ENCODE measurements at places on chromosomes 3 and 15.

DNA sequence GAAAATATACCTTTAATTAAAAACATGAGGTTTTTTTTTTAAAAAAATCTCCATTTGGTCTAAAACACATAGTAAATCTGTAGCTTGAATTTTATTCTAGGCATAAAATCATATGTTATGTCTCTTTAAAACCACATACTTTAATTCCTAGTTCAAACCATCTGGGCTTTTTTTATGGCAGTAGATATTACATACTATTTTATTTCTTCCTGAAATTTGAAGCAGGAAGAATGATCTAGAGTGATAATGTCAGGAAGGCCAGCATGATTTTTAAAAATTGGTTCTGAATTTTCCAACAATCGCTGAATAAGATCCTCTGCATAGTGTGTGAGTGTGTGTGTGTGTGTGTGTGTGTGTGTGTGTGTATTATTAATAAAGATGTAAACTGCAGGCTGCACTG is 420.3 kb downstream of the NAALADL2 start:
- no peak for DNase-seq

DNA sequence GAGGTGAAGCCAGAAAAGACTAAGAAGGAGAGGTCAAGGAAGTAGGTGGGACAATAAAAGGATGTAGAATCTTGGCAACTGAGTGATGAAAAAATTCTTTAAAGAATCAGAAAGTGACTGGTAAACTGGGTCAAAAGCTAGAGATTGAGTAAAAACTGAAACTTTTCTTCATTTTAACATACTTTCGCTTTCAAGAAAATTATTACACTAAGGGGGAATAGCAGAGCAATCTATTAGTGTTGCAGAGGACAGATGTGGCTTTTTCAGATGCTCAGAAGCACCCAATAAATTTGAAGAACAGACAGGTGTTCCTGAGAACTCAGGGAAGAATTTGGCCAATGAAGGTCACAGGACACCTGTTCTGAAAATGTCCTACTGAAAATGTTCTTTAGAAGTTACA is 805.4 kb upstream of the ALCAM start:
- no peak for DNase-seq

DNA sequence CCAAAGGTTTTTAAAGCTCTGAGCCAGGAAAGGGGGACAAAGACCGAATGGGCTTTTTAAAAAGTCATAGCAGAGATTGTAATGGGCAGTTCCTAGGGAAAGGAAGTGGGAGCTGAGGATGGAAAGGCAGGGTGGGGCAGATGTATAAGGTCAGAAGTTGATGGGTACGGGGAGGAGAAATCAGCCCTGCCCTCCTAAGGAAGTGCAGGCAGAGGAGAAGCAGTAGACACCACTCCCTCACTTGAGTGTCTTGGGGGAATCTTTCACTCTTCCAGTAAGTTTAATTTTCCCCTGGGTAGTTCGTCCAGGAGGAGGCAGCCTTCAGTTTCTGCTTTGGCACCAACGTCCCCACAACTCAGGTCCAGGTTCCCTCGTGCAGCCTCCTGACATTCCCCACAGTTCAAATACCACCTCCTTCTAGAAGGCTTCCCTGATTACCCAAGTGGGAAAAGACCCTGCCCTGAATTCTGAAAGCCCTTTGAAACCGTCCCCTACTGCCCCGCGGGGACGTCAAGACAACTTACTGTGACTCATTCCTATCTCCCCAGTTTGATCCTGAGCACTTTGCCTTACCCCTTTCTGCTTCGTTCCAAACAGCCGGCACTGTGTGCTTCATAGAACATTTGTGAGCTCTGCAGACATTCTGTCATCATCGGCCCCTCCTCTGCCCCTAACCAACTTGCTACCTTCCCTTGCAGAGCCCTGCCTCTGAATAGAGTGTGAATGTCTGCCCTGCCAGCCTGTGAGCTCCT is 14.3 kb upstream of the SRP14 start:
- DNase-seq, result no peak

DNA sequence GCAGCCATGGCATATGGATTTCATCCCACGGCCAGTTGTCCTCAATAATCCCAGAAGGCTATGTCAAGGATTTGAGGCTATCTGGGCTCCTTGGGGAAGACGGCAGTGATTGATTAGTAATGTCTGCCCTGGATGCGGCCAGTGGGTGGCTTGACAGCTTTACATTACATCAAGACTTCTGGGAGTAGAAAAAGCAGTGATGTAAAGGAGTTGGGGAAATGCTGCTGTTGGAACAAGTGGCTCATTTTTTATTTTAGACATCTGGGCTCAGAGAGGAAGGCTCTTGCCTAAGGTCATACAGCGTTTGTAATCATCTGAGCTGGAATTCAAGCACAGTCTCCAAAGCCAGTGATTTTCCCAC is 94.1 kb downstream of the FLNB start:
- no peak for DNase-seq

DNA sequence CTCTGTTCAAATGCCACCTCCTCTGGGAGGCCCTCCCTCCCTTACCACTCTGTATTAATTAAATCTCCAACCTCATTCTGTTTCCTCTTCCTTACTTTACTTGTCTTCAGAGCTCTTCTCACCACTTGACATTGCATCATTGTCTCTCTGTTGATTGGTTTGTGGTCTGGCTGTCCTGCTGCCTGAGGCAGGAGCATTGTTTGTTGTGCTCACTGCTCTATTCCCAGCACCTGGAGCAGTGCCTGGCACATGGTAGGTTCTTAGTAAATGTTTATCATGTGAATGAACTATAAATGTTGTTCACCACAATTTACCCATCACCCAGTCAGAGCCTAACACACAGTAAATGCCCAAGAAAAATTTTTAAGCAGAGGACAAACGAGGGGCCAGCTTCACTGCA is 6.7 kb upstream of the BFSP2 start:
- DNase-seq, result no peak

DNA sequence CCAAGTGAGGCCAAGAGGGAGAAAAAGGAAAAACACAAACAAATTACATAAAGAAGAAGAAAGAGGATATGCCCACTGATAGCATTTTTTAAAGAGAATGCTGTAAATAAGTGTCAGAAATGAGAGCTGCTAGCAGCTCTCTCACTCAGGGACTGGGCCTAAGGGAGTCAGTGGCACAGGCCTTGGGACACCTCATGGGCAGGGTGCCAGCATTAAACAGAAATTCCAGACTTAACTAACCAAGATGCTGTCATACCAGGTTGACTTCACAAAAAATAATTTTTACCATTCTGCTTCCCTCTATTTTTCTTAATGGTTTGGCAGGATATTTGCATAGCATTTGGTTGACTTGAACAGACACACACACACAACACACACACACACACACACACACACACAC is 92.3 kb upstream of the ADAMTSL3 start:
- no peak for DNase-seq

GRCh38 chr3:188254520-188255070 is 100.6 kb downstream of the LPP start:
- DNase-seq, result no peak

GRCh38 chr3:157089455-157090221 is 70.3 kb downstream of the CCNL1 start:
- DNase-seq, result peak; percentile 53

GRCh38 chr3:65252266-65252665 is 564.5 kb upstream of the ADAMTS9 start:
- no peak for DNase-seq

DNA sequence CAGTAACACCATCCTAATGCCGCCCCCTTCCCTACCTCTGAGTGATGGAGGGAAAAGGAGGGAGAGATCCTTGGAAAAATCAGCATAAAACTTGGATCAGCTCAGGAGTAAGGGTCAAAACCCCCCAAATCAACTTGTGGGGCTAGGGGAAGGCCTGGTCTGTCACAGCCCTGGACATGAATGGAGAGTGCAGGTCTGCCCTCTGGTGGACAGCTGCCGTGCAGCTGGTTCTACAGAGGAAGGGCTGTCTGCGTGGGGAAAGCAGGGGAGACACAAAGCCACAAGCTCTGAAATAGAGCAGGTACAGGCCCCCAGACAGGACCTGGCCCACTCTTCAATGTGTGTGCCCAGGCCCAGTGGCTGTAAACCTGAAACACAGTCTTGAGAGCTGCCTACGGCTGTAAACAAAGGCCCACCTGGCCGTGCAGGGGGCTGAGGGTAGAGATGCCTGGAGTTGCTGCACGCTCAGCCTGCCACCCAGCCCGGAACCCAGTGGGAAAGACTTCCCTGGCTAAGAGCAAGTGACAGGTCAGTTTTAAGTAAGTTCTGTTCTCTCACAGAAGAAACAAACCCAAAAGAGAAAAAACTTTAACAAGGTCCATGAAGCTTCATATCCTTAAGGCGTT is 16.4 kb downstream of the CLK3 start:
- DNase-seq, result peak; percentile 76

GRCh38 chr3:61725851-61726333 is 164.5 kb downstream of the PTPRG start:
- no peak for DNase-seq

DNA sequence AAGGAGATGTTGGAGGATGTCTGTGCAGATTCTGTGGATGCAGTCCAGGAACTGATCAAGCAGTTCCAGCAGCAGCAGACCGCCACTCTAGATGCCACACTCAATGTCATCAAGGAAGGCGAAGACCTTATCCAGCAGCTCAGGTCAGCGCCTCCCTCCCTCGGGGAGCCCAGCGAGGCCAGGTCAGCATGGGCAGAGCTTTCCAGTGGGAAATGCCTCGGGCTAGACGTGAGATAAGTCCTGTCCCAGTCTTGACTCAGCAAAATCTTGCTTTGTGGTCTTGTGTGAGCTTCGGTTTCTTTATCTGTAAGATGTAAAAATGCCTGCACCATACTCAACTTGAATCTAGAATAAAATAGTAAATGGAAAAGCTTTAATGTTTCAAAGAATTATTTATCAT is 335.1 kb upstream of the UMPS start:
- no peak for DNase-seq

- no peak for DNase-seq
Measured at GRCh38 chr3:196694941-196695848, 16.9 kb downstream of the CEP19 start.

GRCh38 chr3:10432931-10433330 is 72.5 kb downstream of the ATP2B2 start:
- no peak for DNase-seq

DNA sequence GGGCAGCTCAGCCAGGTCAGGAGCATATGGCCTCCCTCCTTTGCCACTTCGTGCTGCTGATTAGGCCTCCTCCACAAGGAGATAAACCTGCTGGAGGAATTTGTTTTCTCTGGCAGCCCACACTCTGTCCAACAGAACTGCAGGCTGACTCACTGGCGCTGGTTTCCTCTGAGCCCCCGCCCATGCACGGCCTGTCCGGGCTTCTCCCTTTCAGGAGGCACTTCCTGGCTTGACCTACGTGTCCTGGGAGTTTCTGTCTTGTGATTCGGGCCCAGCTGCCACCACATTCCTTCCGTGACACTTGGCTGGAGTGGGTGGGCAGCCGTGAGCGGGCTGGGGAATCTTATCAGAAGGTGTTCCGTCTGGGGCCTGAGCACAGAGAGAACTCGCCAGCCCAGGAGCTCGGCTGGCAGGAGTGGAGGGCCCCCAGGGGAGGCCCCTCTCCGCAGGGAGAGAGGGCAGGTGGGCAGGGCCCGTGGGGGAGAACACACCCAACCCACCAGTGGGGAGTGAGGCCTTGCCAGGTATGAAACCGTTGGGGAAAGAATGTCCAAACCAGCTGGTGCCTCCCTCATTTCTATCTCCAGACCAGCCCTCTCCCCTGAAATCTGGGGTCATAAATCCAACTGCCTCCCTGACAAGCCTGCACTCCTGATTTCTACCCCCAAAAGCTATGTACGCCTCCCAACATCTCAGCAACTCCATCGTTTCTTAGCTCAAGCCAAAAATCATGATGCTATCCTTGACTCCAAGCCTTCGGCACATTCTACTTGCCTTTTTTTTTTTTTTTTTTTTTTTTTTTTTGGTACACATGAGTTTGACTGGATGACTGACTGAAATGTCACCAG is 110.6 kb upstream of the MEF2A start:
- peak; percentile 93 for DNase-seq

GRCh38 chr3:197305854-197306253 is 7.4 kb upstream of the DLG1 start:
- no peak for DNase-seq

DNA sequence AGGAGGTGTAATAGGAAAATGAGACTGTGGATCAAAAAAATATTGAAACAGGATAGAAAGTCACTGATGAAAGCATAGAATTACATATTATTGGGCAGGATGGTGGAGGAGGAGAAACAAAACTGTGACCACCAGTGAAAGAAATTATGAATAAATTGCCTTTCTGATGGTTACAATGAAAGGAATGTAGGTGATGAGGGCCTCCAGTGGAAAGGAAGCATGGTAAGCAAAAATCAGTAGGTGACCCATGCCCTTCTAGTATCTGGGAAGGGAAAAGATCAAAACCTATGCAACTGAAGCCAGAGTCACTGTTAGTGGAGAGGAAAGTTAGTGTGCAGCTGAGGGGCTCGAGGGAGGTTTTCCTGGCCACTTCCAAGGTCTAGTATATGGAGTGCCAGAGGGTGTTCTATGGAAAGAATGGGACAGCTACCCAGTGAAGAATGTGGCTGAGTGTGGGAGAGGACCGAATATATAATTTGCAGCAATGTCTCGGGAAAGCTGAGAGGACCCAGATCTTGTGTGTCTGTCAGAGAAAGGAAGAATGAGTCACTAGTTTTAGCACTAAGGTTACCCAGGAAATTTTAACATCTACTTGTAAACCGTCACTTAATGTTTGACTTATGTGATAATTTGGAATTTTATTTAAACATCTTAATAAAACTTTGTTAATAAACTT is 146.2 kb downstream of the NFKBIZ start:
- no peak for DNase-seq

DNA sequence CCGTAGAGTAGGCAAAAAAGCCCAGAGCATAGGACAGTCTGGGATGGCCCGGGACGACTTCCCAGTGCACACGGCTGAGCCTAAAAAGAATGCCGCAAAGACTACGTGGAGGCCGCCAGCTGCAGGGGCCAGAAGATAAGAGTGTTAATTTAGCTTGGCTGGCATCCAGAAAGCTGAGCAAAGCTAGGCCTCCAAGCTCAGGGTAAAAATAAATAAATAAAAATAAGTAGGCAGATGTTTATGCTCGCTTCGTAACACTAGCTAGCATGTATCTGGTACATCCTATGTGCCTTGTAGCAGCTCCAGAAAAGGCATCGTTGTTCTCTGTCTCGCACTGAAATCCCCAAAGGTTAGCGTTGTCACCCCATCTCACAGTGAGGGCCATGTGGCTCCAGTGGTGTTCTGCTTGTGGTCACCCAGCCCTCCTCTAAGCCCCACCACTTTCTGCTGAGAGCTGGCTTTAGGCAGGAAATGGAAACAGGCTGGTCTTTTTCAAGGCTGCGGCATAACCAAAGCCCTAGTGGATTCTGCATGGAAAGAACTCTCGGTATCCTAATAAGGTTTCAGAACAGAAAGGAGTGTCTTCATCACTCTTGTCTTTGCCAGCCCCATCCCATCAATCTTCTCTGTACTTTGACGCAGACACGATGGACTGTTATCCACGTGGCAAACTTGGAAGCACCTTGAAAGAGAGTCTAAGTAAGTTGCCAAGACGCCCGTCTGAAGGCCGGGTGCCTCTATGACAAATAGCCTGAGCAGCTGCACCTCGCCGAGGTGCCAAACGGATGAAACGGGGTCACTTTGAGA is 58.1 kb upstream of the MEF2A start:
- peak; percentile 80 for DNase-seq

- DNase-seq, result no peak
Measured at GRCh38 chr15:95684693-95685115, 645.8 kb upstream of the NR2F2 start.
